GM23248 (cell line): ENCODE measurements at places on chromosomes 12 and 14. TPM values are rescaled to one million over a fixed set of nuclear protein-coding genes. Genes with fewer than 3 reads are reported as not detected.

CIROP gene
- 0.09 TPM in 1 of 2 replicates, not detected in the other for polyA plus RNA-seq

GRCh38 chr12:106113824-106114446 is 24.8 kb downstream of the NUAK1 start:
- peak; percentile 68 for DNase-seq

CPNE6 gene
- polyA plus RNA-seq = not detected in 2 replicates

DNA sequence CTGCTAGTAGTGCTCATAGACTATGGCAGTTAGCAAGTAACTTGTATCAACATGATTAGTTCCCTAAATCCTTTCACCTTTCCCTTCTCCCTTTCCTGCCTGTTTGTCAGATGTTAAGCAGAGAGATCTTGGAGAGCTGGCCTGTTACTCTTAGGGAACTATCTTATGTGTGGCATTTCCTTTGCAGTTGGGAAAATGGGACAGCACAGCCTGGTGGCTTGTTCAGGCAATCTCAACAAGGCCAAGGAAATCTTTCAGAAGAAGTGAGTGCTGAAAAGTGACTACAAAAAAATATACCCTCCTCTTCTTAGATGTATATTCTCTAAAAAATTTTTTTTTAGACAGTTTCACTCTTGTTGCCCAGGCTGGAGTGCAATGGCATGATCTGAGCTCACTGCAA is 7.4 kb downstream of the PARP2 start:
- DNase-seq = peak; percentile 33

- peak; percentile 78 for DNase-seq
Observed at GRCh38 chr14:100383727-100384158, 60.6 kb downstream of the SLC25A47 start.

DNA sequence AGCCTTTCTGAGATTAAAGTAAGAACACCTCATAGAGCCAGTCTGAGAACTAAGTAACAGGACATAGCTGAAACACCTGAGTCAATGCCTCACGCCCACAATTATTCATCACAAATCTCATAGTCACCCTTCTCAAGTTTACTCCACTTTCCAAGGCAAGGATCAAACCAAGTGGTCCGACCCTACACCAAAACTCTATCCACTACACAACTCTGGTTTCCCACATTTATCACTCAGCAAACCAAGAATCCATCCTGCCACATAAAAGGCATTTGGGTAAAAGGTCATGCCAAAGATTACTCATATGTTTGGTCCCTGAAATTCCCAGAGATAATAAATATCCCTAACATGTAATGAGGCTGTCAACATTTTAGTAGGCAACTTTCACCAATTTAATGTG is 144.1 kb downstream of the RPAP3 start:
- DNase-seq = no peak

DNA sequence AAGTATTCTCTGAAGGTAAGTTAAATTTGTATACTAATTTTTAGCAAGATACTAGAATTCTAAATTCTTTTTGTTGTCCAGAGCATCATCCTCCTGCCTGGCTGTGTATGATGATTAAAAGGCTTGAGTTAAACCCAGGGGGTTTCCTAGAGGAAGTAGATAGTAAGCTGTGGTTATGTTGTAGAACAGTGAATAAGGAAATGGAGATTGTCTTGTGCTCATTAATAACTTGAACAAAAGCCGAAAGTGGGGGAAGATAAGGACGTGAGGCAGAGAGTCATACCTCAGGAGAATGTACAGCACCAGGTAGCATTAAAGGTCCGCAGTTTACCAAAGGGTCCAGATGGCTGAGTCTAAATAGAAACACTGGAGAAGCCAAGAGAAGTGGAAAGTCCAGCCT is 42.0 kb downstream of the CKB start:
- DNase-seq = no peak

DNA sequence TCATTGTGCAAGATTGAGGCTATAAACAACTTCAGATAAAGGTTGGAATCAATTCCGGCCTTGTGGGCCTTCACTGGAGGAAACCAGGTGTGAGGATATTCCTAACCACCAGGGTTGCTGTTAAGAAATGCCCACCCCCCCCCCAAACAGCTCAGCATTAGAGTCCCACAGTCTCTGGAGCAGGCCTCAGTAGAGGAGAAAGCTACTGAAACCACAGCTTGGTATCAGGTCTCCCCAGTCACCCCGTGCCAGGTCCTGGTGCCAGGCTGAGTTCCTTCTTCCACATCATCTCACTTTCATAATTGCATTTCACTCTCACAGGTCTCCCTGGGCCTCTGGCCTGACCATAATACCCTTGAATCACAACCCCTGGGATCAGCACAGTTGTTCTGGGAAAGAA is 12.5 kb downstream of the GALNT6 start:
- DNase-seq = no peak

PLEK2 gene
- 11.4 and 11.5 TPM in 2 replicates for polyA plus RNA-seq

KRT79 gene
- 0.15 TPM in 1 of 2 replicates, not detected in the other for polyA plus RNA-seq

RAPGEF3 gene
- 1.1 and 1.4 TPM in 2 replicates for polyA plus RNA-seq

- no peak for DNase-seq
Observed at GRCh38 chr12:117085318-117085947, 13.8 kb downstream of the TESC start.

DNA sequence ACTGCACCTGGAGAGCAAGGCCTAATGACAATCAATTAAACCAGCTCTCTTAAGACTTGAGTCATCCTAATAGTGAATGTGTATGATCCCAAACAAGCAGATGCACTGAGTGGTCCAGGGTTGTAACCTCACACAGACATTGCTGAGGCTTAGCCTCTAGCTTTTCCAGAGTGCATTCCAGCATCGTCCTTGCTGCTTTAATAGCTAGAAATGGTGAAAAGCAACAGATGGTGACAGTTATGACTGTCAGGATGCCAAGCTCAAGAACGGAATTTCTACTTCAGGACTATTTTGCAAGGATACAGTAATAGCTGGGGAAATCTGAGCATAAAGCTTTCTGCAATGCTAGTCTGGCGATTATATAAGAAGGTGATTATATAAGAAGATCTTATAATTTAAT is 34.6 kb downstream of the PTPRR start:
- peak; percentile 4 for DNase-seq

DNA sequence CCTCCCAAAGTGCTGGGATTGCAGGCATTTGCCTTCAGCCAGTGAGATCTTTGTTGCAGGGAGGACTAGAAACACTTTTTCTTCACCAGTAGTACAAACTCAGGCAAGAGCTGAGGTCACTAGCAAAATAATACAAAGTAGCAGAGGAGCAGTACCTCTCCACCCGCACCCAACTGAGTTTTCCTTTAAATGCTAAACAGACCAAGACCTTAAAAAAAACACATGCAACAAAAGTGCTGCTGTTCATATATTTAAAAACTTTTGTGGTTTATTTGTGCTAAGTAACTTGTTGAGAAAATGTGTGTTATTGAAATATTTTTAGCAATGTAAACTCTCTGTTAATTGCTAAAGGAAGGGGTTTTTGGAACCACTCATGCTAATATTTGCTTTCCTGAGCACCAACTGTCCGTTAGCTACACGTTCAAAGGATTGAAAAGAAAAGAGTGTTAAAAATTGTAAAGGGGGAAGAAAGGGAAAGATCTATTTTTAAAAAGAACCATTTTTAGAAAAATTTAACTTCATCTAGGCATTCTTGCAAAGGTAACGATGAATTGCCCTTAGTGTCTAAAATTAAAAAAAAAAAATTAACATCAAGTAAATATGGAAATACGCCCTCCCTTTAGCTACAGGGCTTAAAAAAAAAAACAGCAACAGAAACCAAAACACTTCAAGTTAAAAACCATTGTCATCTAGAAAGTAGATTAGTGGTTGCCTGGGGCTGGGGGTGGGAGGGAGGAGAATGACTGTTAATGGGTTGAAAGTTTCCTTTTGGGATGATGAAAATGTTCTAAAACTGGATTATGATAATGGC is 114.0 kb upstream of the KRAS start:
- DNase-seq = no peak

- no peak for DNase-seq
Observed at GRCh38 chr12:13435235-13435933, 238.9 kb downstream of the EMP1 start.

DDX47 gene
- polyA plus RNA-seq = 119 and 123 TPM in 2 replicates

DNA sequence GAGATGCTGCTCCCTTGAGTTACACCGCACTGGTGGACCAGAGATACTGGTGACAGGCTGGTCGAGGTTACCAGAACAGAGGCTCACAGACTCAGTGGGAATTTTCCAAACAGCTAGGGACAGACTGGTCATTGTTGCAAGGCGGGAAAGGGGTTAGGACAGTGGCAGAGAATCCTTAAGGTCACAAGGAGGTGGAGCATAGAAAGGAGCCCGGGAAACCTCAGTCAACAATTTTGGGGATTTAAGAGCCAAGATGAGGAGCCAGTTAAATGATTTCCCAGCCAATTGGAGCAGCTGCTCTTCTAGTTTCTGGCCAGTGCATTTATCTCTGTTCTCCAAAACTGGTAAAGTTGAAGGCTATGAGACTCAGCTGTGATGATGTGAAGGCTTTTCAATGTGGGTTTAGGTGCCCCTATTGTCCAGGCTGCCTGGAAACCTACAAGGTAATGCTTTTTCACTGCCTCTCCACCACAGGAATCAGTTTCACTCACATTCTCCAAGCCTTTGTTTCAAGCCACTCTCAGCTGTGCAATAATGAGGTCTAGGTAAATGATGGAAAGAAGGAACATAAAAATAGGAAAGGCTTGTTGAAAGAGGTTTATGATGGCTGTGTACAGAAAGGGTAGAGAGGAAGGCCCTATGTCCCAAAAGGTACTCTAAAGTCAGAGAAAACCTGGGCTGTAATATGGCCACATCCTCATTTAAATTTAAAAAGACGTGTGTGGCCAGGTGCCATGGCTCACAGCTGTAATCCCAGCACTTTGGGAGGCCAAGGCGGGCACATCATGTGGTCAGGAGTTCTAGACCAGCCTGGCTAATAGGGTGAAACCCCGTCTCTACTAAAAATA is 7.0 kb upstream of the TNS2 start:
- DNase-seq = no peak

GRCh38 chr14:61146899-61147298 is 134.2 kb downstream of the TMEM30B start:
- DNase-seq = no peak

GRCh38 chr14:51938137-51938536 is 51.2 kb upstream of the RTRAF start:
- peak; percentile 34 for DNase-seq

DNA sequence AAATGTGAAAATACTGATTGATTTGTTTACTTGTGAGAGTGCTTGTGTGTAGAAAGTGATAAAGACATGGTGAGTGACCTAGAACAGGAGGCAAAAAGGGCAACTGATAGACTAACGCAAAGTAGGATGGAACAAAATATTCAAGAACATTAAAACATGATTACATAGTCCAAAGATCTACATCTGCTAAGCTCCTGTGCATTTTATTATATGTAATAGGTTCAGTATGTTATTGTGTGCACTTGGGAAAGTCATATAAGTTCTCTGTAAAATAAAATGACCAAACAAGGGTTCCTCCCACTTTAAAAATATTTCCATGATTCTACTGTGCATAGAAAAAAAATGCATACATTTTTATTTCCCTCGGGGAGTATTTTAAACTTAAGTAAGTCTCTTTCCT is 74.3 kb upstream of the GPHB5 start:
- no peak for DNase-seq

GRCh38 chr14:34662561-34663088 is 32.7 kb upstream of the SNX6 start:
- peak; percentile 40 for DNase-seq

DNA sequence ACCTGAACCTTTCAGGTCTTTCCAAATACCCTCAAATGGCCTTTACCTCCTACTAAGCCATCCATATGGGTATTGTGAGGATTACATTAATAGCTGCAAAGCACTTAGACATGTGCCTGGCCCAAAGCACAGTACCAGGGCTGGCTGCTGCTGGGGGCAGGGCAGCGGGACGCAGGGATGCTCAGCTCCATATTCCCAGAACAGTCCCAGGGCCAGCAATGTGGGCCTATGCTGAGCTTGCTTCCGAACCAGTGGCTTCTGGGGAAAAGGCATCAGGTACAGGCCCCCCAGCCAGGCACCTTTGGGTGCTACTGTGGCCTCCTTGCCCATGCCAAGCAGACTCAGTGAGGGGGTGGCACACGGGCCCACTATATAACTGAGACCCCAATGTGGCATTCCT is 10.4 kb downstream of the ACTN1 start:
- no peak for DNase-seq

DNA sequence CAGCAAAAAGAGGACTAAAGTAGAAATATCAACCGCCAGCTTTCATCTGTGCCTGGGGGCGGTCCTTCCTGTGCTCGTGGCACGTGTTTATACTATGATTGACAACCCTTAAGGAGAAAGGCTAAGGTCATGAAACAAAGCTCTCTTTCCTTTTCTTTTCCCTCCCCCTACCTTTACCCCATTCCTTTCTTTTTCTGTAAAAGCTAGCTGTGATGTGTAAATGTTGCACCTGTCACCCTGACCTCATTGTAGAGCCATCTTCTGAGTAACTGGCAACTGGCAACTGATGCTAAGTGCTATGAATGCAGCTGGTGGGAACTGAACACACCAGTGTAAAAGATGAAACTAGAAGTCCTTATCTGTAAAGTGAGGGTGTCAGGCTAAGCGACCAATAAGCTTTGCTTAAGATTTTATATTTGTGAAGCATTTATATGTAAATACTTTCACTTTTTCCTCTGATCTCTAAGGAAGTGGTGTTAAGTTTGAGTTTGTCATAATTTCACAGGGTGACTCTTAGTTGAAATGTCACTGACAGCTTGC is 102.8 kb upstream of the BCAT1 start:
- DNase-seq = no peak

CLEC4E gene
- polyA plus RNA-seq = not detected in 2 replicates

- no peak for DNase-seq
Observed at GRCh38 chr14:68513838-68514607, 278.8 kb downstream of the ZFP36L1 start.

DNA sequence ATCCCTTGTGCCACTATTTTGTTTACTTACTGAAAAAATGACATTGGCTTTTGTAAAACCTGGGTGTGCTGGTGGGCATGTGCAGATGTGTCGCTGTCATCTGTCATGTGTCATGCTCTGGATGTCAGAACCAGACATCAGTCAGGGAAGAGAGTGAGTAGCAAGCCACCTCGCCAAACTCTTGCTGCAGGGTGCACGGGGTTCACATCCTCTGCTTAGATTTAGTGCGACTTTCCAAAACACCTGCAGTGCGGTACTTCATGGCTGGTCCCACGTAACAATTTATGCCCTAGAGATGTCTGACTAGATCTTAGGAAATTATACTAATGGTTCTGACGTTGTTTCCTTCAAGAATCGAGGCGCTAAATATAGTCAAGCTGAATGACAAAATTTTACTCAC is 106.7 kb downstream of the CRADD start:
- DNase-seq = peak; percentile 19

DNA sequence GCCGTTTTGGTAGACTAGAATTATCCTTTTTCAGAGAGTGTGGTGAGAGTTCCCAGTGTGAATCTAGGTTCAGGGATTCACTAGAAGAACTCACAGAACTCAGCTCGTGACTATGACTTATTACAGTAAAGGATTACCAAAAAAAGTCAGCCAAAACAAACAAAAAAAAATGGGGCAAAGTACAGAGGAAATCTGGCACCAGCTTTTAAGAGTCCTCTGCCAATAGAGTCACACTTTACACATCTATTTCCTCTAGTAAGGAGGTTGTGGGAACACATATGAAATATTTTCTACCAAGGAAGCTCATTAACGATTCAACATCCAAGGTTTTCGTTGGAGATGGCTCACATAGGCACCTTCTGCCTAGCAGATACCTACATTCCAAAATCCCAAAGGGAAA is 28.2 kb downstream of the TSPAN19 start:
- peak; percentile 61 for DNase-seq
